ENCODE measurements at places on chromosomes 3 and 15.

DNA sequence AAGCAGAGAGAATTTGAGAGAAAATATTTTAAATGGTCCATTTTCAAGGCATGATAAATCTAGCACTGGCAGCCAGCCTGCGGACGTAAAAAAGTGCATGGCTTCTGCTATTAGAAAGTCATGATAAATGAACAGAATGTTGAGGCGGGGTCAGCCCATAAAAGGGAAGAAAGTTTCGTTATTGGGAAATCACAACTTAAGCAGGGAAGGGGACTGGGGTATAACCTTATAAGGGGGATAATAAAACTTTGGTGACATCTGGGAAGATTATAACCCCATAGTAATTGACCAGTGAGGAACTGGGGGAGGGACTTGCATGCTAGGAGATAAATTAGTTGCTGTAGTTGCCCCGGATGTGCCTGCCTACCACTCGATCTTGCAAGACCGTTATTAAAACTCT is 88.4 kb upstream of the PLSCR4 start:
- no peak for DNase-seq

DNA sequence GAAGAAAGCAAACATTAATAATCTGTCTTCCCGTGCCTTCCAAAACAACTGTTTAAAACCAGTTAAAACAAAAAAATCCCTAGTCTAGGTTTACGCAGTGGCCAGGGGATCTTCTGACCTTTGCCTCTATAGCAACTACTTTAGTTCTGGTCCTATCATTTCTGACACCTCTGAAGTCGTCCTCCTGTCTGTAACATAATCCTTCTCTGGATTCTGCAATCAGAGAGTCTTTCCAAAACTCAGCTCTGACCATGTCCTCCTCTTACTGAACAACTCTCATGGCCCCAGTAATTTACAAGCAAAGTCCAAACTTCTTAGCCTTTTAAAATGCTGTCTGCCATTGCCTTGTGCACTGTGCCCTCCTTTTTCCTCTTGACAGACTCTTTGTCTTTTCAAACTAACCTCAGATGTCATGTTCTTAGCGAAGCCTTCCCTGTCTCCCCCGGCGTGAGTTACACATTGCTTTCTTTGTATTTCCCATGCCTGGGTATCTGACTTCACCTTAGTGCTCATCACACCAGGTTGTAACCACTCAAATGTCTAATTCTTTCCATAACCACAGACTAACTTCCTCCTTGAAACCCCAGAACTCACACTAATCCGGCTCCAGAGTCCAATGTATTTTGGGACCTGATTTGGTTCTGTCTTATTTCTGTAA is 105.2 kb upstream of the BNIP2 start:
- DNase-seq = no peak

DNA sequence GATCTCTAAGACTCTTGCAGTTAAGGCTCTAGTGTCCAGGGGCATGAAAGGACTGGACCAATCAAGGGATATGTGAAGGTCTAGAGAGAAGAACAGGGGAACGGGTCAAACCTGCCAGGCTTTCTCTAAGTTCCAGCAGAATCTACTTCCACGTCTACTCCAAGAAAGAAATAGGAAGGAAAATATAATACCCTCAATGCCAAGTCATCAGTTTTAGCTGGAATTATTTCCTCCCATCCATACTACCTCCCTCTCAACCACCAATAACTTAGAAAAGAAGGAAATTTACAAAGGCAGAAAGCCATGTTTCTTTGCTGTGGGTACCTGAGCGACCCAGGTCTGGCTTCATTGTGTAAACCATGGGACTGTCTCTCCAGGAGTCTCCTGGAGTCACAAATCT is 7.8 kb downstream of the SHC4 start:
- DNase-seq = no peak

- DNase-seq = no peak
These were observed 875.4 kb downstream of the MCTP2 start for GRCh38 chr15:95106801-95107200.

DNA sequence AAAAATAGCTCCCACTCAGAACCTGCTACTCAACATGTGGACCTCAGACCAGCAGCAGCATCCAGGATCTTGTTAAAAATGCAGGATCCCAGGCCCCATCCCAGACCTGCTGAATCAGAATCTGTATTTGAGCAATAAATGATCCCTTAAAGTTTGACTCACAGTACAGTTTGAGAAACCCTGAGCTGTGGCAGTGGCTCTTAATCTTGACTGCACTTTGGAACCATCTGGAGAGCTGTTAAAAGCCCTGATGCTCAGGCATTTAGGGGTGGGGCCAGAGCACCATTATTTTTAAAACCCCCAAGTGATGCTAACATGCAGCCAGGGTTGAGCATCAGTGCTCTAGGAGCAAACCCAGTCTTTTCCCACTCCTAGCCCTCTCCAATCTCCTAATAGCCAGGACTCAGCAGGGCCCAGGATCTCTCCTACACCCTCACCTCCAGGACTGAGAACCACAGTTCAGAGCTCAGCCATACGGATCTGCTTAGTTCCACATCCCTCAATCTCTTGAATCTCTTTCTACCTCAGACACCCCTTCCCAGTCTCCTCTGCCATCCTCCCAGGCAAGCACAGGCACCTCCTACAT is 10.2 kb downstream of the RFTN1 start:
- DNase-seq = no peak

- no peak for DNase-seq
These were observed 30.3 kb upstream of the SKIL start for GRCh38 chr3:170327040-170327808.
